ENCODE measurements at places on chromosomes 6 and 20.

GRCh38 chr6:36793296-36793912 is 45.8 kb downstream of the CPNE5 start:
- DNase-seq: no peak

- no peak for DNase-seq
Observed at GRCh38 chr6:132960720-132961119, 146.4 kb downstream of the RPS12 start.

DNA sequence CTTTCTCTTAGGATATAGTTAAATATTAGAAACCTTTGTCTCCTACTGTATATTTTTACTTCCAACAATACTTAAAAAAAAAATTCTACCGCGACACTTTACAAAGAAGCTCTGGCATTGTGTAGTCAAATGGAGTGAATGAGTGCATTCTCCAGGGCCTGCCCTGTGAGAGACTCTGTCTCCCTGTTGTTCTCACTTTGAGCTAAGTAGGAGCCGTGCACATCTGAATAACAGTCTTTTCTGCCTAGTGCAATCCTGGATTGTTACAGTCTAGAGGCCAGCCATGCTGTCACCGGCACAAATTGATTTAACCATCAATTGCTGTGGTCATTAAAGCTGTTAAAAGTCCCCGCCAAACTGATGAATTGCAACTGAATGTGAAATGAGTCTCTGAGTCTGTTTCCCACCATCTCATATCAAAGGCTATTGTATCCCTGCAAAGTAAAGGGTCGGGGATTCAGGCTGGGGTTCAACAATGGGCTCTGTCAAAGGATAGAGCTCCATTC is 156.0 kb downstream of the RFPL4B start:
- DNase-seq: no peak

DNA sequence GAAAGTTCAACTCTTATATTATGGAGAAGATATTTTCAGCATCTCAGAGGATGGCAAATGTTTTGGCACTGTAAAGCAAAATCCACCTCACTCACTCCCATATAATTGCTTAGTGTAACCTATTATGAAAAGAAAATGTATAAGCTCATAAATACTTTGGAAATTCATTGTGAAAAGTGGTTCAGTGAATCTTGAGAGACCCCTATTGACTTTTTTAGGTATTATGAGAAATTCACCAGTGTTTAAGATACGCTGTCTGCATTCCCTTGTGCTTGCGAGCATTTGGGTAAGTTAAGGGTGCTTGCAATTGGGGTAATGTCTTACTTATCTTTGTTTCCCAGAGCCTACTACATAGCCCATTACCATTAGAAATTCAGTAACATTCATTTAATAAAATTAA is 66.3 kb upstream of the BMP5 start:
- no peak for DNase-seq

GRCh38 chr6:112501705-112502104 is 154.6 kb downstream of the RFPL4B start:
- DNase-seq: no peak

DNA sequence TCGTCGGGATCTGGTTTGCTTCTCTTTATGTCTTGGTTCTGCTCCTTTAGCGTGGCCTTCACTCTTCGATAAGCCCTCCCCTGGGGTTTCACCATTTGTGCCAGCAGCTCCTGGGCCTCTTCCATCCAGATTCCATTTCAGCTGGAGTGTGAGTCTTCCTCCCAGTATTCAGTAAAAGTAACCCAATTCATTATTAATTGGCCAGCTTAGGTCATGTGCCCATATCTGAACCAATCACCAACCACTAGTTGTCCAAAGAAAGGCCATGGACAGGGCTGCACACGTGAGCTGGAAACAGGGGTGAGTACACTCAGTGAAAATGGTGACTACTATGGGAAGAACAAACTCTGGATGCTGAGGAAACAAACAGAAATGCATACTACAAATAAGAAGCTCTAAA is 2.8 kb upstream of the DOK5 start:
- no peak for DNase-seq

- no peak for DNase-seq
Observed at GRCh38 chr6:151292974-151293687, 53.4 kb downstream of the AKAP12 start.

DNA sequence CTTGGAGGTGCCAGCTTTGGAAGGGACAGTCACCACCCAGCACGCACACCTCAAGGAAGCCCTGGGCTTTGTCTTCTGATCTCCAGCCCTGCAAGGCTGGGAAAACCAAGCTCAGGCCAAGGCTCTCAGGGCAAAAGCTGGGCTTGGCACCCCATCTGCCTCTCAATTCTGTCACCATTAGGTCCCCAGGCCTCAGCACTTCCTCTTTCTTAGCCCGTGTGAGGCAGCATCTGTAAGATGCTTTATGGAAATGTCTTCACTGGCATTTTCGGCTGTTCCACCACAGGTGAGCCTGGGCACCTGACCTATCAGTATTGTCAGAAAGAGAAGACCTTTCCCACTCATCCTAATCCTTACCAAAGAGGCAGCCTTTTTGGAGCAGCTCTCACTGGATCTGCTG is 24.6 kb downstream of the GMEB2 start:
- DNase-seq: no peak

GRCh38 chr20:56392881-56393482 is 537 bp downstream of the CSTF1 start:
- DNase-seq: peak; percentile 57

DNA sequence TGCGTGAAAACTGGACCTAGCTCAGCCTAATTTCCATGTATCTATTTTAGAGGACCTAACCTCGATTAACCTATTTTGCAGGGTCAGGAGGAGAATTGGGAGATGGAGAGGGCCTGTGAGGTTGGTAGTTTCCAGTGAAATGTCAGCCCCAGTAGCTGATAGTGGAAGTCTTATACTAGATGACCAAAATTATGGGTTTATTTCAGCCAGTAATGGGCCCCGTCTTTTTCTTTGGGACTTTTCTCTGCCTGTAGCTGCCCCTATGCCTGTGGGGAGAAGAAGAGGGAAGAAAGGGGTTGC is 37.8 kb downstream of the RREB1 start:
- DNase-seq: no peak

GRCh38 chr6:139306291-139306981 is 14.6 kb upstream of the TXLNB start:
- DNase-seq: no peak

GRCh38 chr6:124676033-124676432 is 286.2 kb upstream of the RNF217 start:
- no peak for DNase-seq

DNA sequence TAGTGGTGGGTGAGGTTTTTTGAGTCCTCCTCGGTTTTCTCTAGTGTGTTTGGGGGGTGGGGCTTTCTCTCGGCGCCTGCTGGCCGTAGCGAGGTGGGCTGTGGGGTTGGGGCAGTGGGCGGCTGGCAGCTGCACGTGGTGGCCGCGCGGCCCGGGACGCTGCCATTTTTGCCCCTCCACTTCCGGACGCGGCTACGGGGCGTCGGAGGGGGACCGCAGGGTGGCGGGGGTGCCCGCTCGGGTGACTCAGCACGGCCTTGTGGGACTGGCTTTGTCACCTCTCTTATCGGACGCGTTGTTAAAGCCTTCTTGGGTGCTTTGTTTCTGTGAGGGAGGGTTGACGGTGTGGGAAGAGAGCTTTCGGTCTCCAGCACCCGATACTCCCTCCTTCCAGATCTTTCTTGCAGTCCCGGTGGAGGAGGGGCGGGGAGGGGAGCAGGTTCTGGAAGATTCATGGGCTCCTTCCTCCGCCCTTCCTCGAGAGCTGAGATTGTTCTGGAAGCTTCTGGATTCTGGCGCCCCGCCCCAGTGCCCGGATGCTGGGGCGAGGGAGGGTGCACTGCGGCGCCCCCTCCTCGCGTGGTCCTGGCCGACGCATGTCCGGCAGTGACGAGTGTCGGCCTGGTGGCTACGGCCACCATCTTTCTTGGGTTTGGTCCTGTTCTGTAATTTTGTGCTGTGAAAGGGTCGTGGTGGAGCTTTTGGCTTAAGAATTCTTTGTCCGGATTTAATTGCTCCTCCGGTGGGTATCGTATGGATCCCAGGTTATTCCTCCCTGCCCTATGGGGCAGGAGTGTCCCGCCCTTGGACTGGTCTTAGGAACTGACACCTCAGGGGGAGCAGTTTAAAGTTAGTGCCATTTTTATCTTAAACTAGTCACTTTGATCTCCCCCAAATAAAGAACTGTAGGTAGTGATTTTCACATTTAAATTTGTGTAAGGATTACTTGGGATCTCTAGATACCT is 719 bp downstream of the HSP90AB1 start:
- peak; percentile 89 for DNase-seq

DNA sequence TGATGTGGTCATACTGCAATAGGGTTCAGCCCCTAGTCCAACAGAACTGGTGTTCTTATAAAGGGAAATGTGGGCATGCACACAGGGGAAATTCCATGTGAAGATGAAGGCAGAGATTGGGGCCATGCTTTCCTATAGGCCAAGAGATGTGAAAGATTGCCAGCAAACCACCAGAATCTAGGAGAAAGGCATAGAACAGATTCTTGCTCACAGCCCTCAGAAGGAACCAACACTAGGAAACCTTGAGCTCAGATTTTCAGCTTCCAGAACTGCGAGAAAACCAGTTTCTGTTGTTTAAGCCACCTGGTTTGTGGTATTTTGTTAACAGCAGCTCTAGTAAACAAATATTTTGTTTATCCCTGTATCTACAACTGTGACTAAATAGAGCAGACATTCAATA is 197.6 kb upstream of the CITED2 start:
- DNase-seq: no peak

- no peak for DNase-seq
Observed at GRCh38 chr6:140043762-140044378, 669.4 kb upstream of the CITED2 start.

- no peak for DNase-seq
Observed at GRCh38 chr6:12968290-12968689, 251.7 kb downstream of the PHACTR1 start.

DNA sequence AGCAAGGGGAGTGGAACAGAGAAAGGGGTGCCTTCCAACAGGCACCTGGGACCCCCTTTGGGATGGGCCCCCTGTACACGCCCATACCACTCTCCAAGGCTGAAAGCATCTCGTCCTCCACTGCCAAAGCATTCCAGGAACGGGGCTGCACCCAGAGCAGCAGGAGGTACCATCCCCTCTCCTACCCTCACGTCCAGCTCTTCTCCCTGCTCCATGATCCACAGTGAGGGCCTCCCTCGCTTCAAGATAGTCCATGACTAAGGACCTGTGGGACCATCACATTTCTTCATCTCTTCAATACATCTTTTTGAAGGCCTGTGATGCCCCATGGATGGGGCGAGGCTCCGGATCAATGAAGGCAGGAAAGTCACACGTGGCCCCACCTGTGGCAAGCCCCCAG is 209.9 kb downstream of the ANKRD60 start:
- DNase-seq: no peak

DNA sequence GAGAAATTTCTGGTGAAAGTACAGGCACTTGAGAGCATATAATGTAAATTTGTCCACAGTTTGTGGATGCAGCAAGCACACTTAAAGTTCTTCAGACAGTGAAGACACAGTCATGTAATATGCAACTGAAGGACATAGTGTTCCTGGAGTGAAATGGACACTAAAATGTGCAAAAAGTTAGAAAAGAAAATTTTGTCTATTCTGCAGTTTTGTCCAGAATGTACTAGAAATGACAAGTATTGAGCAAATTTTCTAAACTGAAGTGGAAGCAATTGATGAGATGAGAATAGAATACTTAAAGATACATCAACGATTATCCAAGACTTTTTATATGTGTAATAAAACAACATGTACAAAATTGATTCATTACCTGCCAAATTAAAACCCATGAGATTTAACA is 647.0 kb upstream of the IMPG1 start:
- no peak for DNase-seq

DNA sequence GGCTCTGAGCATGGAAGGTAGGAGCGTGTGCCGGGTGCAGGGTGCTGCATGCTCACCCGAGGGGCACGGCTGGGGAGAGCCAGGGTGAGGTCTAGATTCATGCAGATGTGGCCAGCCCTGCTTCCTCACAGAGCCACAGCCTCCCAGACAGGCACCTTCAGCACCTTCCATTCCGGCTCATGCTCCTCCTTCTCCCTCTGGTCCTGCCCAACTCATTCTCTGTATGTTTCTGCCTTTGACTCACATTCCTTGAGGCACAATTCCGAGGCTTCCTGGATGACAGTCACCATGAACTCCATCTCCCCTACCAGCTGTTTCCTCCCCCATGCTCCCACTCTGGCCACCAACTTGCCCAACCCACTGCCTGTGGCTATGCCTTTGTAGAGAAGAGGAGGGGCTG is 35.4 kb downstream of the DACT2 start:
- DNase-seq: no peak

GRCh38 chr6:4904461-4905025 is 99.3 kb downstream of the RPP40 start:
- no peak for DNase-seq

- DNase-seq: no peak
Observed at GRCh38 chr20:60255866-60256265, 297.6 kb downstream of the CDH26 start.

DNA sequence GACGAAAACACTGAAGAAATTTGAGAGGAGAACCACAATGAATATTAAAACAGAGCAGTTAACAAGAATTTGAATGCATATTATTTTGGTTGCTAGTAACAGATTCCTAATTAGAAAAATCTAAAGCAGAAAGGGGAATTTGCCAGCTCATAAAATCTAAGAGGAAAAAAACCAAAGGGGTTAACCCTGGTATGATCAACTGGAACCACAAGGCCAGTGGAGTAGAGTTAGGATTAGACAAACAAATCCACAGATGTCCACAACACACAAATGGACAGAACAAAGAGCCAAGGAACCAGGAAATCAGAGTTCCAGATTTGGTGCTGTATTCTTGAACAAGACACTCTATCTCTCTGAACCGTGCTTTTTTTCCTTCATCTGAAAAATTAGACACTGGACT is 195.0 kb downstream of the TASP1 start:
- DNase-seq: no peak

GRCh38 chr6:136604928-136605510 is 54.8 kb upstream of the MAP7 start:
- no peak for DNase-seq

DNA sequence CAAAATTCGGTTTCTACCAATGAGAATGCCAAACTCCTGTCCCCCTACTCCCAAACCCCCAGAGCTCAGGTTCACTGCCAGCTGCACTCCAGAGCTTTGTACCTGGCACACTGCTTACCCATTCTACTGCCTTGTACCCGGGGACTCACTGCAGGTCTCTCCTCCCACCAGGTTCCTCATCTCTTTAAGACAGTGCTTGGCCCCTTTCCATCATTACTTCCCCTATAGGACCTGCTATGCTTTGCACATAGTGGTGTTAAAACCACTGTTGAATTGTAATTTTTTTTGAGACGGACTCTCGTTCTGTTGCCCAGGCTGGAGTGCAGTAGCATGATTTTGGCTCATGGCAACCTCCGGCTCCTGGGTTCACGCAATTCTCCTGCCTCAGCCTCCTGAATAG is 25.9 kb downstream of the LYRM4 start:
- no peak for DNase-seq

GRCh38 chr20:10634683-10635411 is 39.0 kb downstream of the JAG1 start:
- DNase-seq: no peak
